ENCODE measurements at places on chromosomes 7 and 10.

GRCh38 chr10:1942478-1942877 lies 205.2 kb upstream of the ADARB2 start:
- H3K4me1 ChIP-seq: no peaks in the 10 kb centered on the region
- no peak overlapping the region for H3K4me3 ChIP-seq
- H3K27ac ChIP-seq: no peak overlapping the region
- no peaks in the 10 kb centered on the region for H3K36me3 ChIP-seq

GRCh38 chr10:128723631-128724205 lies 597.5 kb upstream of the MKI67 start:
- no peak overlapping the region for H3K27ac ChIP-seq
- H3K4me1 ChIP-seq: peaks cover 17% of the 10 kb centered on the region
- no peak for DNase-seq
- no peak overlapping the region for H3K4me3 ChIP-seq
- H3K27me3 ChIP-seq: no peaks in the 10 kb centered on the region

DNA sequence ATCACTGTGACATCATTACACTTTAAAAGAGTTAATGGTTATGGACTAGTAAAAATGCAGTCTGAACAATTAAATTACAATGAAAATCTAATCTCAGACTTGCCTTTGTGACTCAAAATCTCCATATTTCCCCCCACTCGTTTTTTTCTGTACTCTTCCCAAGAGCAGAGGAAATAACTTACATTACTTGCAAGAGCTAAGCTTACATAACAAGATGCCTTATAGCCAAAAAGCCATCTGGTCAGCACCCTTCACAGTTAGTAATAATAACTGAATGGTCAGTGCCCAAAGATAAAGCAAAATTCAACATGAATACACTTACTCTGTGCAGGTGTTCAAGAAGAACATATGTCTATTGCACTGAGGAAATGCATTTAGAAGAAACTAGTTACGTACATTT lies 1381.5 kb upstream of the CELF2 start:
- no peaks in the 10 kb centered on the region for H3K36me3 ChIP-seq
- H3K4me3 ChIP-seq: no peak overlapping the region
- no peak overlapping the region for H3K27ac ChIP-seq
- DNase-seq: no peak

DNA sequence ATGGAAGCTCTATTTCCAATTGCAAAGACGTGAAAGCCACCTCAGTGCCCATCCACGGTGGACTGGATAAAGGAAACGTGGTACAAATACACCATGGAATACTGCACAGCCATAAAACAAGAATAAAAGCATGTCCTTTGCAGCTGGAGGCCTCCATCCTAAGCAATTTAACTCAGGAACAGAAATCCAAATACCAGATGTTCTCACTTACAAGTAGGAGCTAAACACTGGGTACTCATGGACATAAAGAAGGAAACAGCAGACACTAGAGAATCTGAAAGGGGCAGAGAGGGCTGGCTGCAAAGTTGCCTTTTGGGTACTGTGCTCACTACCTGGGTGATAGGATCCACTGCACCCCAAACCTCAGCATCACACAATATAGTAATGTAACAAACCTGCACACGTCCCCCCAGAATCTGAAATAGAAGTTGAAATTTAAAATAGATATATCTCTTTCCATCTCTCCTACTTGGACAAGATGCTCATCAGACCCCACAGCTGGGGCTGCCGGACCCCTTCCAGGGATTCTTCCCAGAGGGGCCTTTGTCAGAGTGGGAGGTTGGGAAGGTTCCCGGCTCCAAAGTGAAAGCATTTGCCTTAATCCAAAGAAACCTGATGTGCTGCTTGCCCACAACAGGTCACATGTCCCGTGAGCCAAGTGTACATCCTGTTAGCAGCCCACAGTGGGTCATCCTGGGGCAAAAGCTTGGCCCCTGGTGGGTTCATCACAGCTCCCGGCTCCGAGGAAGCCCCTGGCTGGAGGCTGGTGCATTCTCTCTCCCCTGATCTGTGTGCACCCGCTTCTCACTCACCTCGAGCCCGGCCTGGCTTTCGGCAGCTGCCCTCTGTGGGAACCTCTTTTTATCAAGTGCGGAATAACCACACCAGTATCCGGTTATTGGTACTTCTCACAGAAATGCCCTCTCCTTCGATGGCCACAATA lies 172.3 kb upstream of the PPP2R2D start:
- no peaks in the 10 kb centered on the region for H3K27me3 ChIP-seq
- H3K36me3 ChIP-seq: no peaks in the 10 kb centered on the region
- H3K4me1 ChIP-seq: peaks cover 36% of the 10 kb centered on the region
- H3K27ac ChIP-seq: no peak overlapping the region

GRCh38 chr7:44621750-44622103 lies 15.3 kb downstream of the OGDH start:
- no peaks in the 10 kb centered on the region for H3K27me3 ChIP-seq
- H3K36me3 ChIP-seq: peaks cover 17% of the 10 kb centered on the region
- no peak for DNase-seq
- H3K4me1 ChIP-seq: peaks cover 4% of the 10 kb centered on the region
- H3K27ac ChIP-seq: no peak overlapping the region
- H3K4me3 ChIP-seq: no peak overlapping the region

GRCh38 chr10:116398224-116398623 lies 29.4 kb upstream of the PNLIPRP3 start:
- H3K4me3 ChIP-seq: no peak overlapping the region
- H3K4me1 ChIP-seq: no peaks in the 10 kb centered on the region
- H3K27me3 ChIP-seq: no peaks in the 10 kb centered on the region
- H3K27ac ChIP-seq: no peak overlapping the region
- no peaks in the 10 kb centered on the region for H3K36me3 ChIP-seq
- no peak for DNase-seq
